Spinal cord (tissue), 10 donors: ENCODE measurements at places on chromosomes 7 and 10. TPM values are rescaled to one million over a fixed set of nuclear protein-coding genes. Genes with fewer than 3 reads are reported as not detected.

Gene TMEM236
- 0.24 TPM for polyA plus RNA-seq

GRCh38 chr10:95394161-95394880 lies 103.5 kb upstream of the PDLIM1 start:
- no peak for DNase-seq

- DNase-seq = no peak
Measured at GRCh38 chr10:29279779-29280487, 8.9 kb upstream of the LYZL1 start.

DNA sequence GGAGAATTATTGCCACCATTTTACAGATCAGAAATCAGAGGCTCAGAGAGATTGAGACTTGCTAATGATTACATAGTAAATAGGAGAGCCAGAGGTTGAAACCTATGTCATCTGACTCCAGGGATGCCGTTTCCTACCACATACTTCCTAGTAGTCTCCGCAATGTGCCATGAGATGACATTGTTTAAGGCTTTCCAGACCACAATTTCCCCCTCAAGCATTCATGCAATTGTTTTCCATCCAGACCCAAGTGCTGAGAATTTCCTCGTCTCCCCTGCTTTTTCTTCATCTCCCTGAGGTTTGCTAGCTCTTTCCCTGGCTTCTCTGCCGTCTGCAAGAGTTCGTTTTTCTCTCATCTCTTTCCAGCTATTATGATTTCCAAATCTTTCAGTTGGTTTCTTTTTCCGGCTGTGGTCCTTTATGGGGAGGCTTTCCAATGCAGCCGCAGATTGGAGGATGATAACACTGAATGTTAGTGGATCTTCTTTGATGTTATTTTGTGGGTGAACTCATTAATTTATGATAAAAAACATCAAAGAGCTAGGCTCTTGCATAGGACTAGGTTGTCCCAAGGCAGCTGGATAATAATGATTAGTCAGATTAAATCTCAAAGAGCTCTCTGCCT lies 6.9 kb upstream of the GOLGA7B start:
- no peak for DNase-seq

DNA sequence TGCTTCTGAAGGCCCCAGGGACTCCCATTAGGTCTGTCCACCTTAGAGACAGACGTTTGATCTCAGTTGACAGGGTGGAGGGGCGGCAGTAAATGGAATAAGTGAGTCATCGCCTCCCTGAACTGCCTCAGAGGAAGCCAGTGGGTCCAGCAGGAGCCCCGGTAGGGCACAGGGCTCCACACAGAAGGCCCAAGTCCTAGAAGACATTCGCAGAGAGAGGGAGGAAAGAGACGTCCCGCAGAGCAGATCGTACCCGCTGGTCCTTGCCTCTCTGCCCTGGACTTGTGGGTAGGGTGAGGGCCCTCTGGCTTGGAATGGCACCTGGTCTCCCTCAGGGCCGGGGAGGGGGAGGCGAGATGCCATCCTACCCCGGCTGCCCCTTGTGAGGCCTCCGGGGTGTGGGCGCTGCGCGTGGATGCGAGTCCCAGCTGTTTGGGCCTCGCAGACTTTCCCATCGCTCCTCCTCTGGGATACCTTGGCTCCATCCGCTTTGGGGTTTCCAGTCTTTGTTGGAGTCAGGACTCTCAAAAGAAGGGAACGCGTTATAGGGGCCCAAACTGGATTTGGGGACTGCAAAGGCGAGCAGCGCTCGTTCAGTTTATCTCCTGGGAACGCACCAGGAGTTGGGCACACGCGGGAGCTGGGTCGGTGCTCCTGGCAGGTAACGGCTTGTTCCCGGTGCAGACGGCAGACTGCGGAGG lies 5.1 kb downstream of the TLX1 start:
- no peak for DNase-seq

- DNase-seq = no peak
Measured at GRCh38 chr10:100565206-100565985, 29.7 kb downstream of the HIF1AN start.

GRCh38 chr10:119834188-119834587 lies 38.5 kb downstream of the MCMBP start:
- no peak for DNase-seq

- no peak for DNase-seq
Measured at GRCh38 chr10:76396134-76396533, 964.7 kb downstream of the LRMDA start.

Gene TMEM196
- polyA plus RNA-seq = 18.8 TPM

DNA sequence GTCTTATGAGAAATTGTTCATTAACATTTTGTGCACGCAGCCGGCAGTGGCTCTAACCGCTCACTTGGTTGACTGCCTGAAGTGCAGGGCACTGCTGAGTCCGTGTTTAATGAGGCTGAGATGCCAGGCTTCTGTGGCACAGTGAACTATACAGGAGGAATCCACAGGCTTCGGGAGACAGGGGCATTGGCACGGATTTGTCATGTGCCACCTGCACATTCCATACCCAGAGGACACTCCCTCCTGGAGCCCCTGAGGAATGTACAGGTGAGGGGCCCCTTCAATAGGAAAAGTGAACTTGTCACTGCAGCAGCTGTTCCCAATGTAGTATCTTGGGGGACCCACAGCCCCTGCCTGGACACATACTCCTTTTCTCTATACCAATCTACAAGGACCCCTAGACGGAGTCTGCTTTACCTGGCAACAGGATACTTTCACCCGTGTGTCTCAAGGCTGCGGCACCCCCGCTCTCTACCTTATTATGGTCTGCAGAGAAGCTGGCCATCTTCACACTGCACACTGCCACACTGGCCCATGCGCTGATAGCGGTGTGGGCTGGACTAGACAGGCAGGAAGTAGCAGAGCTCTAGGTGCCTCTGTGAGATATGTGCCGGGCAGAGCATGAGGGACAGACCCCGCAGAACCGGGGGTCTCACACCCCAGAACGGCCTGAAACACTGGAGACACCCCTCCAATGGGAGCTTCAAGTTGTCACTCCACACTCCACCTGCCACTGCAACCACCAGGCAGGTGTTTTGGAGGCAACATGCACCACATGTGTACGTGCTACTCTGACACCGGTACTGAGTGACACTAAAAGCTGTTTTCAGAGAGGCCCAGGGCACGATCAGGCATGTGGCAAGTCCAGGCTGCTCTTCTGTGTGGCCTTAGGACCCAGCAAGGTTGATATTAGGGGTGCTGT lies 71.4 kb upstream of the RHEB start:
- DNase-seq = no peak

- DNase-seq = no peak
Measured at GRCh38 chr7:6476596-6477317, 29.0 kb upstream of the DAGLB start.

- peak; percentile 88 for DNase-seq
Measured at GRCh38 chr10:93991596-93992284, 2.0 kb upstream of the PLCE1 start.

Gene GDF2
- polyA plus RNA-seq = 0.13 TPM

DNA sequence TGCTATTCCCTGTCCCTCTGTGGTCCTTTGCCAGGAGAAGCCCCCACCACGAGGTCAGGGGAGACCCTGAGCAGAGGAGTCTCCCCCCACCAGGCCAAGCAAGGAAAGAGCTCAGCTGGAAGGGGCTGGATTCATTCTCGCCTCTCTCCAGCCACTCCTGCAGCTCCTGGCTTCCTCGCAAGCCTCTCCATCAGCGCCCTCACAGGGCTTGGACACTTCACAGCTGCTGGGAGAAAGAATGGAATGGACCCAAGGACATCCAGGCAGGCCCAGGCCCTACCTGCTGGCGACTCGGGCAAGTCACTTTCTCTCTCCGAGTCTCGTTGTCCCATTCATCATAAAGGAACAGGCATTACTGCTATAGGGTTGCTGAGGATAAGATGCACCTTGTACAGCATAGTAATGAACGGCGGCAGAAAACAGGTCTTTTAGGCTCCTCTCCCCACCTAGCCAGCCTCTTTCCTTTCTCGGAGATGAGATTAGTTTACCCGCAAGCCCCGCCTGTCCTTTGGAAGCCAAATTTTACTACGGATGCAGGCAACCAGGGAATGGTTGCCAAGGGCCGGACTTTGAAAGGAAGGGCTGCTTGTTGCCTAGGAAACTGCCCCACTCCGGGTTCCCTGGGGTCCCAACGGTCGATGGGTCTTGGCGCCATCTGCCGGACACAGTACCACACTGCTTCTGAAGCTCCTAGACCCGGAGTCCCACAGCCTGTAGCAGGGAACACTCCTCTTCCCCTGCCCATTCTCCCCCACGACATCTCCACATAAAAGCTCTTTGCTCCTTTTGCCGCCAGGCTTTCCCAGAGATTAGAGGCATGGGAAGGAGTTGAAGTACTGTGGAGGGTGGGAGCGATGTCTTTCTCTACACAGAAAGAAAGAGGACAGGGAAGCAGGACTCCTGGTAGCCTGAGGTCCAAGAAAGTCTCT lies 22.3 kb downstream of the IMPDH1 start:
- DNase-seq = peak; percentile 80
